ENCODE measurements at places on chromosomes 11 and 22.

GRCh38 chr22:22094921-22095320 lies 112.3 kb upstream of the TOP3B start:
- no peak for DNase-seq

DNA sequence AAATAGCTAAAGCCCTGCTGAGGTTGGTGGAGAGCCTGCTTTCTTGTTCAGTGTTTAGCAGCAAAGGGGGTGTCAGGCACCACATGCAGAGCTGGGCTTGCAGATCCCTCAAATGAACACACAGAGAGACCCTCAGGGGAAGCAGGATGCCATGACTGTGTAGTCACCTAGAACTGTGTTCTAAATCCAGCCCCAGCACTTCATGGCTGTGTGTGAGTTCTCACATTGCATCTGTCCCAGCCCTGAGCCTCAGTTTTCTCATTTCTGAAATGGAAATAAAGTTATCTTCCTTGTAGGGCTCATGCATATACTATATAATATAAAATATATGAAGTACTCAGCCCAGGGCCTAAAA lies 47.1 kb downstream of the CWC15 start:
- no peak for DNase-seq

- DNase-seq: no peak
Measured at GRCh38 chr11:113723787-113724186, 17.7 kb upstream of the TMPRSS5 start.

- no peak for DNase-seq
Measured at GRCh38 chr22:43363315-43364168, 20.4 kb upstream of the SCUBE1 start.

GRCh38 chr11:82959987-82960778 lies 58.6 kb downstream of the DDIAS start:
- DNase-seq: no peak

GRCh38 chr11:33454264-33454663 lies 197.1 kb downstream of the HIPK3 start:
- DNase-seq: no peak

- DNase-seq: peak; percentile 48
Measured at GRCh38 chr22:41762980-41763779, 37.3 kb upstream of the CCDC134 start.

DNA sequence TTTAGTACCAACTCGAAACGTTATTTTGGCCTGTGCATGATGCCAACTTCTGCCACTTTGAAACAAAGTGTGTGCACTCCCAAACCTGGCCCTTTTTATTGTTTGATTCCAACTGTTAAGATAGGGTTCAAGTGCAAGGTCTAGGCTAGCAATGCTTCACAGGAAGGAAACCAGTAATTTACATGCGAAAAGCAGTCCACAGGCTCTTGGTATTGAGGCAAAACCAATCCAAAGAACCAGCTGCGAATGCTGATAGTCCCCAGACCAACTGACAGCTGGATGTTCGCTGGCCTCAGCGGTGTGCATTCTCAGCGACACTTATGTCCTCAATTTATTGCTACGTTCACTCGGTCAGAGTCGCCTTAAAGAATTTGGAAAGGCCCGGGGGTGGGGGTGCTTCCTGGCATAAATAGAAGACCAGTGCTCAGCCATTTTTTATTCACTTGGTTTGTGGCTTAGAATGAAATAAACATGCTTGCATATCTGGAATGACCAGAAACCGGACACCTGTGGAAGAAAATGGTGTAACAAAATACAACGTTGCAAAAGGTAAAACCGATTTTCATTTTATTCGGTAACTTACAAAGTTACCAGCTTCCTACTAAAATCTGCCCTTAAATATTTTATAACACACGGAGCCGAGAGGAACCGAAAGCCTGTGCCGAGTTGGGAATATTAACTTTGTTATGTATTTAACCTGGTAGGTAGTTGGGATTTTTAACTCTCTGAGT lies 1.6 kb downstream of the CPT1A start:
- peak; percentile 72 for DNase-seq

- DNase-seq: no peak
Measured at GRCh38 chr11:74282914-74283371, 28.5 kb downstream of the P4HA3 start.

GRCh38 chr22:46965555-46966494 lies 203.4 kb downstream of the TBC1D22A start:
- no peak for DNase-seq

- DNase-seq: no peak
Measured at GRCh38 chr11:123197711-123198110, 2.7 kb upstream of the CLMP start.

DNA sequence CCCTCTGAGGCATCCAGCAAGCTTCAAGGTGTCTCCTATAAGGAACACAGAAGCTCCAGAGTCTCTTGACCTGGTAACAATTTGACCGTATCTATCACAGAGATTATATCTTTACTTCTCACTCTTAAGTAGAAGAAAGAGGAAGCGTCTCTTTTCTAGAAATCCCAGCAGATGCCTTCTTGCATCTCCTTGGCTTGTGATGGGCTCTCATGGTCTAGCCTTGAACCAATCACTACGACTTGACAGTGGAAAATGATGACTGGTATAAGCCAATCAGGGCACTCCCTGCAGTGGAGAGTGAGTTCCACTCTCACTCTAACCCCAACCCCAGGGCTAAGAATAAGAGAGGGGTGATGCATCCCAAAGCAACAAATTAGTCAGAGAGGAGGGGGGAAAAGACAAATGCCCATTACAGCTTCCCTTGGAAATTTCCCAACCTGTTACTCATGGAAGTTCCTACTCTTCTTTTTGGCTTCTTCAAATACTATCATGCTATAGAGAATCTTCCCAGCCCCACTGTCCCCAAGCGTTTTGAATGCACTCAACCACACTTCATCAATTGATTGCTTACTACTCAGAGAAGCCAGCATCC lies 293.5 kb downstream of the MN1 start:
- no peak for DNase-seq

DNA sequence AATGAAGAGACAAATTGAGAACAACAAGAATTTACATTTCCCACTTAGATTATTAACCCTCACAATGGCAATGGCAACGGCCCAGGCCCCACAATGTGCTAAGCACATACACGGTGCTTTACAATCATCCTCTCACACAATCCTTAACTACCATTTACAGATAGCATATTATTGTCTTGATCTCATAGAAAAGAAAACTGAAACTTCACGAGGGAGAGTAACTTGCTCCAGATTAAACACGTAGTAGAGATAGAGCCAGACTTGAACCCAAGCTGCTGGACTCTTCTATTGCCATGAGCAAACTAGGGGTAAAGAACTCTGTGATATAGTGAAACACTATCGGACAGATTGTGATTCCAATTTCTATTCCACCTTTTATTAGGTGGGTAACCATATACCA lies 665.1 kb downstream of the DLG2 start:
- no peak for DNase-seq

DNA sequence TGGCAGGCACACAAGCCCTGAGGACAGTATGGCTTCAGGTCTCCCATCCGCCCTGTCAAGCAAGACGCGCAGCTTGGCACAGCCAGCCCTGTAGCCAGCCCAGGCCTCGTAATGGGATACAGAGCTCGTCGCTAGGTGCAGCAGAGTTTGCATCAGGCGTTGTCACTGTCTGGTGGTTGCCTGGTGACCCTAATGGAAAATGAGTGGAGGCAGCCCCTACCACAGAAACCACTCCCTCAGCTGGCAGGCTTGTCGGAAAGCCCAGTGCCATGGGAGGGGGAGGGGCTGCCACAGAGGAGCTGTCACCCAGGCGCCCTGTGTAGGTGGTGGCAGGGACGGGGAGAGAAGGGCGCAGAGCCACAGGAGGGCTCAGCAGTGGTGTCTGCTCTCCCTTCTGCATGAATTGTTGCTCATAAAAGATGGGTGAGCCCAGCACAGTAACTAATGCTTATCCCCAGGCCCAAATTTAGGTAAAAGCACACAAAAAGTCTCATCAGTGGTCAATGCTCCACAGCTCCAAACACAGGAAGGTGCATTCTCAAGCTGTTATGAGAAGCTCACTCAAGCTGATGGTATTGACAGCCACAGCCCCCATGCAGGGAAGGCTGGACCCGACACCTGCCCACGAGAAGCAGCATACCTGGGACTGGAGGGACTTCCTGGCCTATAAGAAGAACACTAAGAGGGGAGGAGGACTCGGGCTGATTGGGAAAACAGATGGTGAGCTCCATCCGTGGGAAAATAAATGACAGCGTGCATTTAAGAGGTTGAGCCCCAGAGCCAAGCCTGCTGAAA lies 164.6 kb downstream of the ETS1 start:
- DNase-seq: peak; percentile 98

- peak; percentile 80 for DNase-seq
Measured at GRCh38 chr11:103682318-103683184, 353.9 kb upstream of the DDI1 start.

DNA sequence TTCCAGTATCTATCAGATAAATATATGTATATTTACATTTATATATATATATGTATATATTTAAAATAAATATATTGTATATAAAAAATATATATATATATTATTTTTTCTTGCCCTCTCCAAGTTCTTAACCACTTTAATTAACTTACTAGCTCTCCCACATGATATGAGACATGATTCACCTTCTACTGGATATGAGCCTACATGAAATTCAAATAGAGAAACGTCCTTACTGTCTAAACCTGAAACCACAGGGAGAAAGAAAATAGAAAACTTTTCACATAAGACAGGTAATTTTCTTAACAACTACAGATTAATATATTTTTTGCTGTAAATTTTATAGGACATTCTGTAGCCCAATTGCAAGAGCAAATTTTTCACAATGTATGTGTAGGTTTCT lies 391.6 kb downstream of the ETS1 start:
- no peak for DNase-seq

DNA sequence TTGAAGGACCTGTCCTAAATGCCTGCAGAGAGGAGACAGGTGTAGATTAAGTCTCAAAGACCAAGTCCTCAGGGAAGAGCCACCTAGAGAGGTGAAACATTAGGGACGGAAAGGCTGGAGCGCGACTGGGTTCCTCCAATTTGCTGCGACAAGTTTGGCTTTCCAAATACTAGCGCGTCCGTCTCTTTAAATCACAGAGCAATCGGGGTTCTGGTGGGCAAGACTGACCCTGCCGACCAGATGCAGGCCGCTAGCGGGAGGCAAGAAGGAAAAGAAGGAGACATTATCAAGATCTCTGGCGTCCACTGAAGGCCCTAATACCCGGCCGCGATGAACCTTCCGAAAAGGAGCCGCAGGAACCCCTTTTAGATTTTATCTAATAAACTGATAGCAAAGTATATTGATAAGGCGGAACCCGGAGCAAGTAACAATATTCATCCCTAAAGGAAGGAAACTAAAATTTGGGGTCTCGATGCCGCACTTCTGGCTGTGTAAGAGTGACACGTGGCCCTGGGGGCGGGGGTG lies 128.2 kb upstream of the C11orf58 start:
- no peak for DNase-seq

DNA sequence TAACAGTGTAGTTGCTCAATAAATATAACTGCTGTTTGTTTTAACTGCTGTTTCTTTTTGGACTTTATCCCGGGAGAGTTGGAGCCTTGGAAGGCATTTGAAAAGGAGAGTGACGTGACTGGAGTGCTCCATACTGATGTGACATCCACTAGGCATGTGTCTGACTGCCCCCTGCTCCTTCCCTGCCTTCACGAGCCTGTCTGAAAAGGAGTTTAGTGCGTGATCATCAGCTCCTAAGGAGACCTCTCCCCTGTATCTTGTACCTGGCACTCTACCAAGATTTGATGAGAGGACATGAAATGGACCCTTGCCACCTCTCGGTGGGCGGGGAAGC lies 22.9 kb downstream of the ZBTB16 start:
- no peak for DNase-seq

- no peak for DNase-seq
Measured at GRCh38 chr22:39209756-39210155, 35.0 kb downstream of the PDGFB start.

DNA sequence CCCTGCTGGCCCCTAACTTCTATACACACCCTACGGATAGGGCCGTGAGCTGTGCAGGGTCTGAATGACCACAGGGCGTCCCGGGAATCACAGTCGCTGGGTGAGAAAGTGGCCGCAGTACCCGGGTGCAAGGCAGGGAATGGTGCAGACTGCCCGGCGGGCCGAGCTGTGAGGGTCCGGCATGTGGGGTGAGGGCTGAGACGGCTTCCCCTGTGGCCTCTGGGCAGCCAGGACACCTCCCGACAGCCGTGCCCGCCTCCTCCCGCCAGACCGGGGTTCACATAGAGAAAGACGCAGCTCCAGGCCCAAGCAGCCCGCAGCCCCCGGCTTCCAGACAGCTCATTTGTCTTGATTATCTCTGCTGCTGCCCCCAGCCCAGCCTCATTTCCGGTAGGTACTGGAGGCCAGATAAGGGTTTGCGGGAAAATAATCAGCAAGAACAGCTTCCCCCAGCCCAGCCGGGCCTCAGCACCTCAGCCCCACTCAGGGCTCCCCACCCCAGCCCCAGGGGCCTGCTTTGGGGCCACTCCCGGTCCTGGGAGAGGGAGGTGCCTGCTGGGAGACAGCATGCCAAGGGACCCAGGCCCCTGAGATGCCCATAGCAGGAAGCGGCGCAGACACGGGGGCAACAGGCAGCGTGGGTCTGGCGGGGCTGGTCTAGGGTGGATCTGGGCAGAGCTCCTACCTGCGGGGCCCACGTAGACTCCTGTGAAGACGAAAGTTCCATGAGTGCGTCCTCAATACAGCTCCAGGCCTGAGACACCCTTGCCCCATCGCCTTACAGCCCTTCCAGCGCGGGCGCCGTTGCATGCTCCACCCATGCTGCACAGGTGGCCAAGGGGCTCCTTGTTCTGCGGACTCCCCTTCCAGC lies 123.1 kb downstream of the BRD1 start:
- DNase-seq: no peak

DNA sequence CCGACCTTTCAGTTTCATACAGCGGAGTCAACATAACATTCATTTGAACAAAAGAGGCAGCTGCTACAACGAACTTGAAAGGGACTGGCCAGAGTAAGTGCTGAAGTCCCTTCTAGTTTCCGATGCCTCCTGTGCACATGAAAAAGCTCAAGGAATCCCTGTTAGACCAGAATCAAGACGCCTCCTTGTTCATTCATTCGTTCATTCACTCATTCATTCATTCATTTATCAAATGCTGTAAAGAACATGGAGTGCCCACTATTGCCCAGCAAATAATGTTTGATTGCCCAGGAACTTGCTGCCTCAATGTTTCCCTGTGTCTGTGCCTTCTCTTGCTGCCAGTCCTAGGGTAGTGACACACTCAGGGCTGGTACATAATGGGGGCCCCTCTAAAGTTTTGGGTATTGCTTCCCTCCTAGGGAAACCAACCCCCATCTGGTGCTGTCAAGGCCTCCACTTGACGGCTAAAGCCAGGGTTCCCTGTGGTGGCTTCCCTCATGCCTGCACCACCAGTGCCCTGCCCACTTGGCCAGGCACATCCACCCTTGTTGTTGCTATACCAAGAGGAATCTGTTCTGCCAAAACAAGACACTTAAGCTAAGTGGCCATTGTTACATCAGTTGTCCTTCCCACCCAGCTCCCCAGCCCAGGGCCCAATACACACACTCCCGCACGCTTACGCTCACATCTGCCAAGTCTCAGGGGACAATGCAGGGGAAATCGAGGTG lies 3.8 kb downstream of the TMPRSS13 start:
- no peak for DNase-seq

GRCh38 chr11:76161261-76161961 lies 44.9 kb downstream of the WNT11 start:
- DNase-seq: no peak

GRCh38 chr11:101305496-101305895 lies 175.9 kb upstream of the PGR start:
- DNase-seq: no peak

All from NCI-H526 treated with DMSO at 0.1 percent for 48 hours (cell line).